ENCODE measurements at places on chromosomes 4 and X.

- no peak for DNase-seq
Measured at GRCh38 chr4:95180531-95181242, 368.1 kb downstream of the UNC5C start.

- no peak for DNase-seq
Measured at GRCh38 chr4:32268863-32269262, 1548.7 kb downstream of the PCDH7 start.

DNA sequence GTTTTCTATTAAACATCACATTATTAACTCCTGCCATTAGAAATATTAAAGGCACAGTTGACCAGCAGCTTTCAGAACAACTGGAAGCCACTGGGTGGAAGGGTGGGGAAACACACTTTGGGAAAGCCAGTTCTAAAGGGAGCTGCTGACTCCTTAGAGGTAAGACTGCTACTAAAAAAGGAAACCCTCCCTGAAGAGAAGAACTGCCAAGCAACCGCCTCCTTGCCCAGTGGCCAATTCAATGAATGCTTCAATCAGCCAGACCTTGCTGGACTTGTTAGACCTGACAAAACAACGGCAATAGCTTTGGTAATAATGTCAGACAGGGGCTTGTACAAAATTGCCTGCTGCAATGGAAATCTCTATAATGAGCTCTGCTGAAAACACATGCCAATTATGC, 15.6 kb downstream of the OPHN1 start:
- no peak for DNase-seq

GRCh38 chr4:128847082-128847724, 37.7 kb downstream of the JADE1 start:
- DNase-seq, result no peak

DNA sequence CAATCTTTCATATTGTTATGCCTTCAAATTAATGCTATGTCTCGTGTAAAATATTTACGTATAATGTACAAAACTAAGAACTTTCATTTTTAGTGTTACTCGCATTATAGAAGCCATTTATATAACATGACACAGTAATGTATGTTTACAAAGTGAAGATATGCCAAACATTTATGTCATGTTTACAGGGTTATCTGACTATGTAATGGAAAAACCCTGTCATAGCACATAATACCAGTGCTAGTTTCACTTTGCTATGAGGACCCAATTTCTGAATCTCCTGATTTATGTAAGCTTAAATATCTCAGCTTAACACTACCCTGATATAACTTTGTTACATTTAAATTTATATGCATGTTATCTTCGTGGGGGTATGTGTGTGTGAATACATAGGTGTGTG, 233.1 kb downstream of the FAT4 start:
- DNase-seq, result no peak

DNA sequence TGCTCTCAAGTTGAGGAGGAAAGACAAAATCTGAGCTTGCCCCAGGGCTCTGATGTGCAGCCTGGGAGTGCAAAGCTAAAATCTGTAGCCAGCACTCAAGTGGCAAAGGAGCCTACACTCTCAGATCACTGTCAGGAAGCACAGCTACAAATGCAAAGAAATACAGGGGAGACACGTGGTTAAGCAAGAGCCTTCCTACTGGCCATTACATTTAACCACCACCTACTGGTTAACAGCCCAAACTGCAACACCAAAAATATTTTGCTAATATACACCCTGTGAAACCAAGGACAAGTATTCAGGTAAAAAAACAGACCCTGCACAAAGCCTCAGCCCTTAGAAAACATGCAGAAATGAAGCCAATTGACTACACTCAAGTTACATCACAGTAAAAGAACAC, 170.4 kb upstream of the FGF16 start:
- DNase-seq, result no peak
